ENCODE measurements at places on chromosomes 2 and 18.

- no peak for DNase-seq
Observed at GRCh38 chr2:209913786-209914345, 88.6 kb upstream of the RPE start.

- DNase-seq: no peak
Observed at GRCh38 chr2:160891353-160891740, 268.9 kb upstream of the TANK start.

DNA sequence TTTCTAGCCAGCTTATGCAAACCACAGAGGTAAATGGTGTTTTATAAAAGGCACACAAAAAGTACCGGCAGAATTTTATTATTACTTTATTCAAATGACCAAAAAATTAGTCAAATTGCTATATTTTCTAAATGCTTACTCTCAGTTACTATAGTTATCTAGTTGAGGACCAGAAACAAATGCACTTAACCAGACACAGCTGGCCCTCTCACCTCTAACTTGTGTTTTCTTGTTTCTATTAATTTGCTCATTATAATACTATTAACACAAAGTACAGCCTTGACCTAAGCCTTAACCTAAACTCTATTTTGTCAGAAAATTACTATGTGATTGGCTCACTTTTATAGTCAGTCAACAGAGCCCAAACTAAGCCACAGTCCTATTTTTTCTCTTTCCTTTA lies 26.2 kb downstream of the OLA1 start:
- no peak for DNase-seq

- DNase-seq: no peak
Observed at GRCh38 chr2:17638196-17638743, 97.8 kb downstream of the VSNL1 start.

DNA sequence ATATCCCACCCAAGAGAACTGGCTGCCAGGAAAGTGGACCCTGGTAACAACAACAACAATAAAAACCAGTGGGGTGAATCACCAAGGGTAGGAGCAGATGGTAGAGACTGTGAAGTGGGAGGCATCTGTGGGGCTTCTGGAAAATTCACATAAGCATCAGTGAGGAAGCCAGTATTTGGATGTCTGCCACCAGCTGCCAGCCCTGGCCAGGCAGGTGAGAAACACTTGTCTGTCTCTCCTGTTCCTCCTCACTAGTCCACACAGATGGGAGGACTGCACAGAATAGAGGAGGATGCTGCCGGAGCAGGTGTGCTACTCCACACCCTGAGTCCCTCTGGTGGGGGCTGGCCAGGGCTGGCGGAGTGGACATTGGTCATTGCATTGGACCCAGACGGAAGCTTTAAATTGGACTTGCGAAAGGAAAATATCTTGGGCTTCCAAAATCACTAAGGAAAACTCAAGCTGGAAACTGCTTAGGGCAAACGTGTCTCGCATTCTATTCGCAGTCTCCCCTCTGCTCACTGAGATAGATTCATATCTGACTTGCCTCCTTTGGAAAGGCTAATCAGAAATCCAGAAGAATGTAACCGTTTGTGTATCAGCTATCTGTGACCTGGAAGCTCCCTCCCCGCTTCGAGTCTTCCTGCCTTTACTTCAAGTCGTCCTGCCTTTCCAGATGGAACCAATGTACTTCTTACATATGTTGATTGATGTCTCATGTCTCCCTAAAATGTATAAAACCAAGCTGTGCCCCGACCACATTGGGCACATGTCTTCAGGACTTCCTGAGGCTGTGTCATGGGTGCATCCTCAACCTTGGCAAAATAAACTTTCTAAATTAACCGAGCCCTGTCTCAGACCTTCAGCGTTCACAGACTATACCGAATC lies 69.1 kb downstream of the NAB1 start:
- DNase-seq: no peak

DNA sequence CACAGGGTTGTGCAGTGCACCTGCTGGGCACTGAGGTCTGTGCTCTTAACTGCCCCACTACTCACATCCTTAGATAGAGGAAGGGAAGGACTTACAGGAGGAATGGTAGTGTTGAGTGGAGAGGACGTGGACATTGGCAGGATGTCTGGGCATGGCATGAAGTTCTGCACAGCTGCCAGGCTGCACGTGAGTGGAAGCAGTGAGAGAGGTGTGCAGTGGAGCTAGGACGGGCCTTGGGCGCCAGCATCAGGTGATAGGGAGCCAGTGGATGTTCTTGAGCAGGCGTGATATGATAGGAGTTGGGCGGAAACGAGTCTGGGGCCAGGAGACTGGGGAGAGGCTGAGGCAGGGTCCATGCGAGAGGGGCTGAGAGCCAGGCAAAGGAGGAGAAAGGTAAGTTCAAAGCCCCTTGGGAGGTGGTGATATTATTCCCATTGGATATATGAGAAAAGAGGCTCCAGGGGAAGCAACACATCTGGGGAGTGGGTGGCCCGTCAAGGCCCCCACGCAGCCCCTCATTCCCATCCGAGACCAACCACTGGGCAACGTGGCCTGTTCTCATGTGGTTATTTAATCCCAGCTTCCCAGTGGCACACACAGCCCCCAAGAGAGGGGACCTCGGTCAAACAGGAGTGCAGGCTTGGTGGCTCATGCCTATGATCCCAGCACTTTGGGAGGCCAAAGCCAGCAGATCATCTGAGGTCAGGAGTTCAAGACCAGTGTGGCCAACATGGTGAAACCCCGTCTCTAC lies 45.7 kb upstream of the SNED1 start:
- no peak for DNase-seq

GRCh38 chr18:21933931-21934765 lies 193.6 kb downstream of the MIB1 start:
- DNase-seq: no peak

DNA sequence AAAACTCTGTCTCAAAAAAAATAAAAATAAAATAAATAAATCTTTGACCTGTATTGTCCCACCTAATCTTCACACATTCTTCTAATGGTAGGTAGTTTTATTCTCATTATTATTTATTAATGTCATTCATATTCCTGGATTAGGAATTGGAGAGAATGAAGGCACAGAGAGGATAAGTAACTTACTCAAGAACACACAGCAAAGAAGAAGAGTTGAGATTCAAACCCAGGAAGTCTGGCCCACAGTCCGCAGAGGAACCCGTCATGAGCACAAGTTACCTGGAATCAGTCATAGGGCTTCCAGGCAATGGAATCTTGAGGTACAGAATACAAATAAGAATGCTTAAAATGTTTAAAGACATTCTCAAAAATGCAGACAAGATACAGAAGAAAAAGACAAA lies 46.3 kb upstream of the SLC66A3 start:
- DNase-seq: no peak

Measured in mammary epithelial cell (primary cell).